Stimulated activated CD8-positive, alpha-beta memory T cell treated with anti-CD3 and anti-CD28 coated beads, Interleukin-2, amount 100 ng/mL, for 1 hour (primary cell): ENCODE measurements at places on chromosomes 13 and 19.
A peak's percentile ranks its signal among the peaks of the same experiment; 100 is the strongest.

DNA sequence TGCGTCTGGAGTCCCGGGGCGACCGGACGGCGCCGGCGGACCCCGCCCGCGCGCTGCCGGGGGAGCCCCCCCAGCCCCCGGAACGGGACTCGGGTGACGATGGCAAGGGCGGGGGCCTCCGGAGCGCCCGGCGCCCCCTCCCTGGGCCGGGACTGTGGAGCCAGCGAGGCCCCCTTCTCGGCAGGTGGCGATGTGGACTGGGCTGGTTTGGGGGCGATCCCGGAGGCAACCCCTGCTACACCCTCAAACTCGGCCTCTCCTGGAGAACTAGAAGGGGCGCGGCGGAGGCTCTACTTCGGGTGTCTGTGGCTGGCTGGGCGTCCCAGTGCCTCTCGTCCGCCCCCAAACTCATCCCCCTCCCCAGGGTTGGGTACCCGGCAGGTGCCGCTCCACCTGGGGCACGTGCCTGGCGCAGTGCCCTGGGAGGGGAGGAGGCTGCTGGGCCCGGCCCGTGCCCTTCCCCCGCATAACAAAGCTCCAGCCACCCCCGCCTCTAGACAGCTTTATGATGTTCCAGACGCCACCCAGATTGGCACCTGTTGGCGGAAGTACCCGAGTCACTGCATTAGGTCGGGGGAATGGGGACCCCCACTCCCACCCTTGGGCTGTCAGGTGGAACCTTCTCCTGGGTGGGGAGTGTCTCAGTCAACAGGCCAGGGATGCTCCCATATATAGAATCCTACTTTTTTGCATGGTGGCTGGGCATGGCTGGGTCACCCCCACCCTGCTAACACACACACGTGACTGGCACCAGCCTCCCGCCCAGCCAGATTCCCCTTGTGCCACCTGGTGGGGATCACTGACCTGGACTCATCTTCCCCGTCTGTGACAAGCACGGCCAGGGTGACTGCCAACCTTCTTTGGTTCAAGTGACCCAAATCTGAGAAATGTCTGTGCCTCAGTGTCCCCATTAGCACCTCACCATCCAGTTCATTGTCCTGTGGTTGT lies 722 bp downstream of the PKN1 start:
- DNase-seq: no peak

DNA sequence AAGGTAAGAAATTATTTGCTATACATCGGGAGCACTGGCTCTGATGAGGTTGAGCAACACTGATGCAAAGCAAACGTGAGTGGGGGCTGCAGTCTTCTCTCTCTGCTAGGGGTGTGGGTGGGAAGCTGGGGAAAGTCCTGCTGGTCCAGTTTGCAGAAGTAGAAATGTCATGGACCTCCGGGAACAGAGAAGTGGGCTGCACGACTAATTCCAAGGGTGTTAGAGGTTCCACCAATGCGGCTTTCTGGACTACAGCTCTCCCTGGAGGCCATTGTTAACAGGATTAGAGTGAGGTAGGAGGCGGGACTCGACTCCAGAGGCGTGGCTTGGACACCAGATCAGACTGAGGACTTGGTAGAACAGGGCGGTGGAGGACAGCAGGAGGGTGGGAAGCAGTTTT lies 5.7 kb upstream of the FBXO27 start:
- DNase-seq: no peak

- DNase-seq: no peak
Measured at GRCh38 chr13:27442071-27442647, 8.2 kb downstream of the MTIF3 start.

DNA sequence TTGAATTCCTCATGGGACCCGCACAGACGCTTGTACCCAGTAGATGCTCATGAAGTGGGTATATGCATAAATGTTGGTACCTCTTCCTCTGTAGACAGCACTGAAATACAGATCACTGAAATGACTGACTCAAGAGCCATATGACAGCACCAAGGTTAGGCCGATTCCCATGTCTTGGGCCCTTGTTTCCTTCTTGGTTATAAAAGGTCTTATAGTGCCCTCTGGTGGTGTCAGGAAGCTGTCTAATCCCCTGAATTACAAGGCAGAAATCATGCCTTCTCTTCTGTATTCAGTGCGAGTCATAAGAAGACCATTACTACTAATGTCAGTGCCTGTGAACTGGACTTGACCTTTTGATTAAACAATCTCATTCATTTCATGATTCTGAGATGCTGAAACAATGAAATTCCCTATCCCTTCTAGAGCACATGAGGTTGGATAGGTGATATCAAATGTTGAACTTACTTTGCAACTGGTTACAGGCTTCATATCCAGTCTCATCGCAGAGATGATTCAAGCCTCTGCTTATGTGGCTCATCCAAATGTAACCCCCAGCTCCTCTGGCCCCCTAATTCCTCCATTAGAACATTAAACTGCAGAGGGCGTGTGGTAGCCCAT lies 59.7 kb downstream of the SPATA13 start:
- DNase-seq: no peak

DNA sequence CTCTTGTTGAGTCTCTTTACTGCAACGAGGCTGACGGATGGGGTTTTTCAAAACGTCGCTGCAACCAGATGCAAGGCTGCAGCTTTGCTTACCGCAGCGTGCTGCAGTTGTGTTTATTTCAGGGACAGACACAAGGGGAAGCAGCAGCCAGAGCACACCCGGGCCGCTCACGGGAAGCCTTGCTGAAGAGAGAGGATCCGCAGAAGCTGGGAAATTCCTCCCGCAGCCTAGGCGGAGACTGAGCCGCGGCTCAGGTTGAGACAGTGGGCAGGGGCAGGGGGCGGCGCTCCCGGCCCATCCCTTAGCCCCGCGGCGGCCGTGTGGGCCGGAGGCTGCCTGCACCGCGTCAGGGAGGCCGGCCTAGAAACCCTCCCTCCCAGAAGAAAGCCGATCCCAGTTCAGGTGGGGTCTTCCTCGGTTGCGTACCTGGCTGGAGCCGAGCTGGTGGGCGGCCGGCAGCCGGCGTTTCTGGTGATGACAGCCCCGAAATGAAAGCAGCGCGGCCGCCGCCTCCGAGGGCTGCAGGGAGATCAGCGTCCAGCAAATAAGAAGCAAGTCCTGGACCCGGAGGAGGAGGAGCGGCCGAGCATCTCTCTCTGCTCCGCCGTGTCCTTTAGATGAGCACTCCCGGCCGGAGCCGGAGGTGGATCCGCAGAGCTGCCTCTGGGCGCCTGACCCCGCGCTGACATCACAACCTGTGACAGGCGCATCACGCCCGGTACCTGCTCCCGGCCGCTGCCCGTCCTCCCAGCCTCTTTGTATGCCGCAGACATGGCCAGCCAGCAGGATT lies at the start of gene FRY:
TSS of gene FRY (plus strand) at position 750 of the 790 bp plus-strand sequence. CDS start at position 772, 22 bp downstream.
- no peak for DNase-seq

DNA sequence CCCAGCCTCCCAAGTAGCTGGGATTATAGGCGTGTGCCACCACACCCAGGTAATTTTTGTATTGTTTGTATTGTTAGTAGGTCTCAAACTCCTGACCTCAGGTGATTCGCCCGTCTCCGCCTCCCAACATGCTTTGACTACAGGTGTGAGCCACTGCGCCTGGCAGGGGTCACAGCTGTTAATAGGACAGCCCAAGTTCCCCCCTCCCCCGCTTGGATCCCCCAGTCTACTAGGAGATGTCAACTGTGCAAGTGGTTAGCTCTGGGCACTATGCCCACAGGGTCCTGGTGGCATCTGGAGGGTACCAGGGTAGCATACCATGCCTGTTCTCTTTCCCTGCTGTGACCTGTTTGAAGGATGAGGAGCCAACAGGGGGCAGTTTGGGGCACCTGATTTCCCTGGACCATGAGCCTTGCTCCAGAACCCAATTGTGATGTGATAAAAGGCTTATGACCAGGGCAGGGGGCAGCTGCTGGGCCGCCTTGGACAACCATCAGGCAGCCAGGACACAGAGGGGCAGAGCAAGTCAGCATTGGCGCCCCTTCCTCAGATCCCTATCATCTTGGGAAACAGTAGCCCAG lies at the start of gene TSPAN16:
TSS of gene TSPAN16 (plus strand) at position 496 of the 581 bp plus-strand sequence. CDS start 138 bp downstream, outside the sequence.
- no peak for DNase-seq

GRCh38 chr13:40966298-40966697 lies 52.8 kb downstream of the ELF1 start:
- no peak for DNase-seq

GRCh38 chr13:41060724-41061074 lies 610 bp upstream of the WBP4 start:
- DNase-seq: peak; percentile 63
